ENCODE measurements at places on chromosomes 12 and 14.

- no peak for DNase-seq
Observed at GRCh38 chr12:92138626-92139025, 7.0 kb downstream of the BTG1 start.

GRCh38 chr14:44989497-44990440 lies 27.8 kb downstream of the TOGARAM1 start:
- peak; percentile 31 for DNase-seq

GRCh38 chr12:61894168-61894567 lies 366.0 kb upstream of the USP15 start:
- no peak for DNase-seq

GRCh38 chr12:75658286-75658685 lies 146.9 kb upstream of the KRR1 start:
- DNase-seq: no peak

- no peak for DNase-seq
Observed at GRCh38 chr14:62280366-62280765, 518.1 kb downstream of the SNAPC1 start.

- DNase-seq: no peak
Observed at GRCh38 chr14:104698688-104699425, 9.4 kb downstream of the INF2 start.

DNA sequence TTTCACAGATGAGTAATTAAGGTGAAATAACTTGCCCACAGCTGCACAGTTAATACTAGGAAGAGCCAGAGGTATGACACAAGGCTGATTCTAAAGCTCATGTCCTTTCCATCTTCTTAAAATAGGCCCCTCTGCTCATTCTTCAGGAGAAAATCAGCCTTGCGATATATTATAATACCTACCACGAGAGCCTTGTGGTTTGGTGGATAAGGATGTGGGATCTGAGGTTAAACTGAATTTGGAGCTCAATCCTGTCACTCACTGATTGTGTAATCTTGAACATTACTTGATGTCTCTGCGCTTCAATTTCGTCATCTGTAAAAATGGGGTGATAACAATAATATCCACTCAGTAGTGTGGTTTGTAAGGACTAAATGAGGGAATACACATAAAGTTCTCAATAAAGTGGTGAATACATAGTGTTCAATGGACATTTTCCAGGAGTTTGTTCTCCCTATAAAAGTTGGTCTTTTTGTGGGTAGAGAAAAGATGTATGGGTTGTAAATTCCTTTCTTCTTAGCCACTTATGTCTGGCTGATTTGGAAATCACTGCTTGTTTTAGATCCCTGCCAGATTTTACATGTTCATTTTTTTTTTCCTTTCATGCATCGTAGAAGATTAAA lies 25.1 kb upstream of the ATP2B1 start:
- DNase-seq: peak; percentile 96

DNA sequence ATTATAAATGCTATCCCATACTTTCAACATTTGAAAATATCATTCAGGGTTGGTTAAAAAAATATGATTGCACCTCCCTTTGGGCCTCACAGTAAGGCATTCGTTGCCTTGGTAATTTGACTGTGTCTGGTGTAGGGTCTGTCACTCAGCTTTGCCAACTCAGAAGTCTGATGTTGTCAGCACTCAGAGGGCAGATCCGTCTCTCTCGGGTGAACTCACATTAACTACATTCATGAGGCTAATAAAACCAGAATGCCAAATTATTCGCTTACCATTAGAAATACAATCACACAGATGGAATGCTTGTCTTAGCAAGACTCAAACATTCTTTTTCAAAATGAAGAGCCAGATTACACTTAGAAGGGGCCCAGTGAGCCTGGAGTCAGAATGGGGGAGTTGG lies 53.0 kb downstream of the NPAS3 start:
- no peak for DNase-seq

GRCh38 chr12:65123435-65124063 lies 2.4 kb upstream of the WIF1 start:
- peak; percentile 90 for DNase-seq

DNA sequence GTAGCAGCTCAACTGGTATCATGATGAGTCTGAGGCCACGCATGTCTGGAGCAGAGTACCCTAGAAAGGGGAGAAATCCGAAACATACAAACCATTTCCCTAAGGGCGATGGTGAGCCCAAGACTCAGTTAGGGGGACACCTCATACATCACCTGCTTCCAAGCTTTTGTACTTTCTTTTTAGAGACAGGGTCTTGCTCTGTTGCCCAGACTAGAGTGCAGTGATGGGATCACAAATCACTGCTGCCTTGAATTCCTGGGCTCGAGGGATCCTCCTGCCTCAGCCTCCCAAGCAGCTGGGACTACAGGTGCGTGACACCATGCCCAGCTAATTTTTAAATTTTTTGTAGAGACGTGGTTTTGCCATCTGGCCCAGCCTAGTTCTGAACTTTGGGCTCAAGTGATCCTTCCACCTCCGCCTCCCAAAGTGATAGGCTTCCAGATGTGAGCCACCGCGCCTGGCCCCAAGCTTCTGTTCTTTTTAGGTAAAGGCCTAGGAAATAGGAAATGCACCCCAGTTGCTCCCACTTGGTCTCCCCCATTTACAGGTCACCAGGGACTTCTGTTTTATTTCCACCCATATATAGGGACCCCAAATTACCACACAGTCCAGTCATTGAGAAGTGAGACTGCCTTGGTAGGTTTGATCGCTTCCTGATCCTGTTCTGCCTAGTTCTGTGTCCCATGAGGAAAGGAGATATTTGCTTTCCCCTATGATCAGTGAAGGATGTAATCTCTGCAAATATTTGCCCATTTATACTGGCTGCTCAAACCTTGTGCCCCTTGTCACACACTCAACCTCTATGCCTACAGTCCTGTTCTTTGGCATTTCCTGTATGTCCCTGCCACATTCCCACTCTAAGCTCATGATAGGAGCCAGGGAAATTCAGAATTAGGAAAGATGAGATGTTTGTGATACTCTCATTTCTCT lies at the start of gene APOF:
APOF (minus strand) TSS at position 728 of the 930 bp plus-strand sequence; CDS start at position 616, 112 bp downstream.
- DNase-seq: no peak

- DNase-seq: peak; percentile 73
Observed at GRCh38 chr14:34872822-34873588, 2.2 kb downstream of the BAZ1A start.

- DNase-seq: no peak
Observed at GRCh38 chr12:105085501-105085900, 1.2 kb upstream of the ALDH1L2 start.

- DNase-seq: peak; percentile 11
Observed at GRCh38 chr14:61524211-61524806, 171.0 kb upstream of the HIF1A start.

- DNase-seq: peak; percentile 81
Observed at GRCh38 chr12:76032043-76032981, 736 bp upstream of the PHLDA1 start.

DNA sequence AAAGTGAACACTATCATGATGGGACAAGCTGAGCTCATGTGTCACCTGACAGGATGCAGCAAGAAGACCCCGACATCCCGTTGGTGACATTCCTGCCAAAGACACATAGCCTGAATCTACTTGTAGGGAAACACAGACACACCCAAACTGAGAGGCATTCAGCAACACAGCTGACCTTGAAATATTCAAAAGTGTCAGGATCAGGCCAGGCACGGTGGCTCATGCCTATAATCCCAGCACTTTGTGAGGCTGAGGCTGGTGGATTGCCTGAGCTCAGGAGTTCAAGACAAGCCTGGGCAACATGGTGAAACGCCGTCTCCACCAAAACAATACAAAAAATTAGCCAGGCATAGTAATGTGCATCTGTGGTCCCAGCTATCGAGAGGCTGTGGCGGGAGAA lies 232.0 kb upstream of the PLXNC1 start:
- no peak for DNase-seq

- DNase-seq: no peak
Observed at GRCh38 chr12:93415723-93416464, 25.9 kb downstream of the UBE2N start.

DNA sequence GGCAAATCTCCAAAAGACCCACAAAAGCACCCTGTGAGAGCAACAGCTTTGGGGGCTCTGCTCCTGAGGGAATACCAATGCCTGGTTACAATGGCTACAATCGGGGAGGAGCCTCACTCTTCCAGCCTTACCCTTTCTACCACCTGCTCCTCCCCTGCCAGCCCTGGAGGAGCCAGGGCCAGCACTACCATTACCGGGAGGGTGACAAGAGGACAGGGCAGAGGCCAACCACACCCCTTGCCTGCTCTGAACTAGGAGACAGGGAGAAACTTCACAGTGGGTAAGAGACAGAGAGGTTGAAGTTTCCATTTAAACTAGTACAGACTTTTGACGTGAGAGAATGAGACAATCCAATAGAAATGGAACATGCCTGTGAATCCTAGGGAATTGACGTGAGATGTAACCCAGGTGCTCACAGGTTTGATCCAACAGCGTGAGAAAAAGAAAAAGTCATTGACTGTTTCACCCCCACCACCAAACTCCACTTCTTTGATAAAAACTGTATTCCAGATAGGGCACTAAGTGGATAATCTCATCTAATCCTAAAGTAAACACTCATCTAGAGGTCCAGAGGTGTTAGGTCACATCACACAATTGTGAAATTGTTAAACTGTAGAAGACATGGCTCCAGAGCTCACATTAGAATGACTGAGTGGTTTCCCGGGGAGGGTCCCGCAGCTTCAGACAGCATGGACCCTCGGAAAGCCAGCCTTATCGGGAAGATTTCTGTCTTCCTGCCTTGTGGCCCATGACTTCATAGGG lies 8.4 kb upstream of the TC2N start:
- no peak for DNase-seq

DNA sequence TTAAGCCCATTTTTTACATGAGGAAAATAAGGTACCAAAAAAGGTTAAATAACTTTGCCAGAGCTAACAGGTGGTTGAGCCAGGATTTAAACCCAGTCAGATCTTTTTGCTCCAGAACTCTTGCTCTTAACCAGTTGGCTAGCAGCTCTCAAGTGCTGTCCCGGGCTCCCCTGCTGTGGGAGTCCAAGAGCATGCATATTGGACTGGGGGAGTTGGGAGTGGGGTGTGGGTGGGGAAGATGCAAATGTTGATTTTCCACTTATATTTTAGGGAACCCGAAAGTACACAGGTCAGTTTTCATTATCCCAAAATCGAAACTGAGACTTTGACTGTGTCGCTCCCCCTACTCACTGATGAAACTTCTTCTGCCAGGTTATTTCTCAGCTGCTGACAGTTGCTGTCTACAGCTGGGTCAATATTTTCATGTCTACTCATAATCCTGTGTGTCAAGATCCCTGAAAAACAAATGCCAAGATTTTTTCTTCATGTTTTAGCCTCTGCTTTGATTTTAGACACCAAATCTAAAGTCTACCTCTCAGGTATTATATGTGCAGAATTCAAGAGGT lies 172.3 kb upstream of the TMPO start:
- no peak for DNase-seq

DNA sequence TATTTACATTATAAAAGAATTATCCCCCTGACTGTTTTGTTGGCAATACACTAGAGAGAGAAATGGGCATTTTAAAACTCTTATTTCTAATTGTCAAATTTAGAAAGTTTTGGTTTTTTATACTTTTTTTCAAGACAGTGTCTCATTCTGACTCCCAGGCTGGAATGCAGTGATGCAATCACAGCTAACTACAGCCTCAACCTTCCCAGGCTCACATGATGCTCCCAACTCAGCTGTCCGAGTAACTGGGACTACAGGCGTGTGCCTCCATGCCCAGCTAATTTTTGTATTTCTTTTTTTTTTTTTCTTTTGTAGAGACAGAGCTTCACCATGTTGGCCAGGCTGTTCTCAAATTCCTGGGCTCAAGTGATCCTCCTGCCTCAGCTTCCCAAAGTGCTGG lies 8.3 kb upstream of the OR11H6 start:
- no peak for DNase-seq

DNA sequence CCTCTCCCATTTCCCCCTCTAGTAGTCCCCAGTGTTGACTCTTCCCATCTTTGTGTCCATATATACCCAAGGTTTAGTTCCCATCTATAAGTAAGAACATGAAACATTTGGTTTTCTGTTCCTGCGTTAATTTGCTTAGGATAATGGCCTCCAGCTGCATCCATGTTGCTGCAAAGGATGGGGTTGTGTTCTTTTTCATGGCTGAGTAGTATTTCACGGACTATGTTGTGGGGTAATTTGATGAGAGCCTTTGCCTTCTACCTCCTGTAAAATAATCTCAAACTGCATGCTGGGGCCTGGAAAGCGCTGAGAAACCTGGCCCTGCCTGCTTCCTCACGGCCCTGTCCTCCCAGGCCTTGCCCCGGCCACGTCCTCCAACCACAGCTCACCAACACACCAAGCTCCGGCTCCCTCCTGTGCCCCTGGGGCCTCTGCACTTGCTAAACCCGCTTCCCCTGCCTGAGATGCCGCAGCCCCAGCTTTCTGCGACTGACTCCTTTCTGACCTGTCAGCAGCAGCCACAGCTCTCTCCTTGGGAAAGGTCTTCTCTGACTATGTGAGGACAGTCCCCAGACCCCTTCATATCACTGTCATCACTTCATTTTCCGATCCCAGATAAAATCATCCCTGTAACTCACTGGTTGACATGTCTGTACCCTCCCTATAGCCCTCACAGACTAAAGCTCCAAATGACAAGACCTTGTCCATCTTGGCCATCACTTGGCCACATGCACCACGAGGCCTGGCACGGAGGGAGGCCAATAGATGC lies 19.8 kb downstream of the ITPK1 start:
- DNase-seq: no peak

DNA sequence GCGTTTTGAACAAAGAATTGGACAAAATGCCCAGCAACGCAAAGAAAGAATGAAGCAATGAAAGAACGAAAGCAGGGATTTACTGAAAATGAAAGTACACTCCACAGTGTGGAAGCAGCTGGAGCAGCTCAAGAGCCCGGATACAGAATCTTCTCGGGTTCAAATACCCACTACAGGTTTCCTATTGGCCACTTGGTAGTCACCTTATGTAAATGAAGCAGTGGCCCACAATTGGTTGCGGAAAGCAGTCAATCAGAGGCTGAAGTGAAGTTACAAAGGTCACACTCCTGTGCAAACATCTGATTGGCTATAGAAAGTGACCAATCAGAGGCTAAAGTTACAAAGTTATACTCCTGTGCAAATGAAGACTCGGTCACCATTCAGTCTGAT lies 15.0 kb upstream of the PPP1R13B start:
- DNase-seq: peak; percentile 28

DNA sequence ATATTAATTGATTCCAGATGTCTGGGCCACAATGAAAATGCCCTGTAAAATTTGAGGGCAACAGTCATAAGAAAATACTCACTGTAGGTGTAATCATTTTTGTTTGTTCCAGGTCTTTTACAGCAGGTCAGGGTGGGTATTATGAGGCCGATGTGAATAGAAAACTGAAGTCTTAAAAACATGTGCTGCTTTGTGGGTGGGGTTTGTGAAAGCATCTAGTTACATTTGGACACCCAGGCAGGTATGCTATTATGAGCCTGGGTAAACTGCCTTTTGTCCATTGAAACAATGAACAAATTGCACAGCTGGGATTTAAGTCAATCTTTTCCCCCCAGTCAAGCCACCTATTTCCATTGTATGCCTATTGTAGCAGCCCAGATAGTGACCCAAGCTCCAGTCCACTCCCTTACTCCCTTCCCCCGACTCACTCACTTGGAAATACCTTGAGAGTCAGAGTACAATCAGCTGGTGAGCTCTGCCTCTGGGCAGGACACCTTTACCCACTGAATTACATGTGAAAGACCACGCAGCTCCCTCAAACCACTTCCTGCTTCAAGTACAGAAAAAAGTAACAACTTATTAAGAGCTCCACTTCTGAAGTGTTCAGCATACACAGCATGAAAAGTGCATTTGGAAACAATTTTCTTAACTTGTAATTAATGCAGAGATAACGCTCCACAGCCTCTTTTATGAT lies 1.8 kb downstream of the IGF1 start:
- DNase-seq: peak; percentile 71

GRCh38 chr14:61266891-61267740 lies 14.0 kb downstream of the TMEM30B start:
- no peak for DNase-seq

- DNase-seq: peak; percentile 76
Observed at GRCh38 chr14:81200054-81200453, 20.7 kb downstream of the GTF2A1 start.
